ENCODE measurements at places on chromosomes 5 and 9. TPM values are rescaled to one million over a fixed set of nuclear protein-coding genes. Genes with fewer than 3 reads are reported as not detected.

STKLD1 gene
- total RNA-seq, result 0.58 TPM

DMAC1 gene
- 44.0 TPM for total RNA-seq

CD274 gene
- total RNA-seq, result 21.4 TPM

CD14 gene
- 0.34 TPM for total RNA-seq

LVRN gene
- 0.64 TPM for total RNA-seq

MYMK gene
- not detected for total RNA-seq

PCDHB8 gene
- 5.3 TPM for total RNA-seq

ENTPD8 gene
- 0.11 TPM for total RNA-seq

PDZD2 gene
- total RNA-seq, result 10.3 TPM

TNFSF15 gene
- total RNA-seq, result 10.3 TPM

AMBP gene
- total RNA-seq, result not detected

FBP2 gene
- not detected for total RNA-seq

NUDT12 gene
- total RNA-seq, result 6.3 TPM

ELAVL2 gene
- total RNA-seq, result 22.2 TPM

NME5 gene
- 2.9 TPM for total RNA-seq

PCDHGB1 gene
- total RNA-seq, result 1.5 TPM

IFNA13 gene
- not detected for total RNA-seq

SEMA5A gene
- 15.3 TPM for total RNA-seq

MLANA gene
- not detected for total RNA-seq

PCDHB14 gene
- total RNA-seq, result 6.4 TPM

IL4 gene
- not detected for total RNA-seq

SERF1A gene
- 5.5 TPM for total RNA-seq

TAF11L10 gene
- not detected for total RNA-seq

TLX3 gene
- total RNA-seq, result not detected

BRINP1 gene
- total RNA-seq, result 2.7 TPM

EQTN gene
- not detected for total RNA-seq

ARHGEF28 gene
- 8.1 TPM for total RNA-seq

YTHDC2 gene
- 21.2 TPM for total RNA-seq

DOK3 gene
- 16.3 TPM for total RNA-seq

PTTG1 gene
- total RNA-seq, result 12.7 TPM

GMCL2 gene
- total RNA-seq, result not detected

AGXT2 gene
- not detected for total RNA-seq

CD72 gene
- 1.8 TPM for total RNA-seq

IFNA2 gene
- not detected for total RNA-seq

ADGRV1 gene
- 10.0 TPM for total RNA-seq

INSL6 gene
- not detected for total RNA-seq

RFESD gene
- 0.87 TPM for total RNA-seq

PCDHB11 gene
- total RNA-seq, result 2.1 TPM

DNAJC18 gene
- 18.8 TPM for total RNA-seq

TMEM215 gene
- 3.0 TPM for total RNA-seq

DNAJB5 gene
- total RNA-seq, result 27.3 TPM

ZNF454 gene
- total RNA-seq, result not detected

SLC25A2 gene
- 0.25 TPM for total RNA-seq

OR1Q1 gene
- not detected for total RNA-seq

STPG3 gene
- not detected for total RNA-seq

ACTBL2 gene
- 11.6 TPM for total RNA-seq

ZNF658 gene
- total RNA-seq, result 2.5 TPM

BRIX1 gene
- total RNA-seq, result 28.6 TPM

IFNK gene
- not detected for total RNA-seq

FBXO4 gene
- 2.5 TPM for total RNA-seq

SOX30 gene
- total RNA-seq, result 0.14 TPM

TMEM38B gene
- total RNA-seq, result 11.4 TPM

CCIN gene
- 1.1 TPM for total RNA-seq

LCN2 gene
- total RNA-seq, result not detected

LYRM7 gene
- total RNA-seq, result 7.0 TPM

PCDHAC2 gene
- total RNA-seq, result 6.9 TPM

Data from astrocyte (in vitro differentiated cells and primary cell).